Glomerular endothelial cell (primary cell): ENCODE measurements at places on chromosomes 13 and 19.
A peak's percentile ranks its signal among the peaks of the same experiment; 100 is the strongest.

DNA sequence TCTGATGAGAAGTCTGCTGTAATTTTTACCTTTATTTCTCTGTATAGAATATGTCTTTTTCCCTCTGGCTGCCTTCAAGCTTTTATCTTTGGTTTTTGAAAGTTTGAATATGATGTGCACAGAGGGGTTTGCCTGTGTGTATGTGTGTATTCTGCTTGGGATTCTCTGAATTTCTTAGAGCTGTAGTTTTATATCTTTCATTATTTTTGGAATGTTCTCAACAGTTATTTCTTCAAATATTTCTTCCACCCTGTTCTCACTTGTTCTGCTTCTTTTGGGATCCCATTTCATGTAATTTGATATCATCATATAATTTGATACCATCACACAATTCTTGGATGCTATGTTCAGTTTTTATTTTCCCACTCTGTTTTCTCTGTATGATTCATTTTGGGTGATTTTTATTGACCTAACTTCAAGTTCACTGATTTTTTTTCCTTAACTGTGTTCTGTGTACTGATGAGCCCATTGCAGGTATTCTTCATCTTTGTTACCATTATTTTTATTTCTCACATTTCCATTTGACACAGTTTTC, 7.5 kb downstream of the COG3 start:
- DNase-seq: no peak

DNA sequence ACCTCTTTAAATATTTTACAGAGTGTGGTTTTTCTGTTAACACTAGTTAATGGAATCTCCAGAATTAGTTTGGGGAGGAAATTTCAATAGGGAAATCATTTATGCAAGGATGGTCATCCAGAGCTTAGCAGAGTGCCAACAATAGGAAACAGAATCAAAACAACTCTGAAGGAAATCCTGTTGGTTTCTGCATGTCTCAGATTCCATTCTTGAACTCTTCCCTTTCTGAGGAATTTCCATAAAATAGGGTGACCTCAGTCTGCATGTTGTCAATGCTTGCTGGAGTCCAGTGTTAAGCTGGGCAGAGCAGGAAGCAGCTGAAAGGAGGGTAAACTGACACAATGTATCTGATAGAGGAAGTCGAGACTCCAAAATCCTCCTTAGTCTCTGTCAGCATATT, 16.9 kb downstream of the CBY2 start:
- peak; percentile 51 for DNase-seq

- no peak for DNase-seq
These were observed 30.7 kb upstream of the F7 start for GRCh38 chr13:113074876-113075275.

DNA sequence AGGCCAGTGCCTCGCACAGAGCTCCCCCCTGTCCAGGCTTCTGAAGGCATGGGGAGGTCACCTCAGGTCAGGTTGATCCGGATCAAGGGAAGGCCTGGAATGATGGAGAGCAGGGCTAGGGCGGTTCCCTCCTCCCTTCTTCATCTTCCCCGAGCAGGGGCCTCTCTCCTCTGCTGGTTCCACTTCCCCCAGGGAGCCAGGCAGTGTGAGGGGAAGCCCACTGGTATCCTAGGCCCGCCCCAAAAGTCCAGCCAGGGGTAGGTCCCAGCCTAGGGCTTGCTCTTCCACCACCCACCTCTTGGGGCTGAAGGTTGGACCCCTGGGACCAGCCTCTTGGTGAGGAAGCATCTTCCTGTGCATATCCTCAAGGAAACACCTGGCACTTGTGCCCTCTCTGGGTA, 16.4 kb upstream of the PRR19 start:
- DNase-seq: no peak

GRCh38 chr19:40469011-40469410, 2.2 kb downstream of the SPTBN4 start:
- no peak for DNase-seq

DNA sequence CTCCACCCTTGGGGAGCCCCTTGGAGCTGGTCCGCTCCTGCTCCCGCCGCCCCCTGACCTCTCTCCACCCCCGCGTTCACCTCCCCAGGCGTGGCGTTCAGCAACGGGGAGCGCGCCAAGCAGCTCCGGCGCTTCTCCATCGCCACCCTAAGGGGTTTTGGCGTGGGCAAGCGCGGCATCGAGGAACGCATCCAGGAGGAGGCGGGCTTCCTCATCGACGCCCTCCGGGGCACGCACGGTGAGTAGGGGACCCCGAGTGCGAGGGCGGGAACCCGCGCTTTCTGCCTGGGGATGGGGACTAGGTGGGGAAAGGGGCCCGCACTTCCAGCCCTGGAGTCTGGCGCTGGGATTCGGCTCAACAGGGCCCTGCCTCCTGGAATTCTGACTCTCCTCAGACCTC, 1.7 kb downstream of the CYP2A13 start:
- DNase-seq: no peak

DNA sequence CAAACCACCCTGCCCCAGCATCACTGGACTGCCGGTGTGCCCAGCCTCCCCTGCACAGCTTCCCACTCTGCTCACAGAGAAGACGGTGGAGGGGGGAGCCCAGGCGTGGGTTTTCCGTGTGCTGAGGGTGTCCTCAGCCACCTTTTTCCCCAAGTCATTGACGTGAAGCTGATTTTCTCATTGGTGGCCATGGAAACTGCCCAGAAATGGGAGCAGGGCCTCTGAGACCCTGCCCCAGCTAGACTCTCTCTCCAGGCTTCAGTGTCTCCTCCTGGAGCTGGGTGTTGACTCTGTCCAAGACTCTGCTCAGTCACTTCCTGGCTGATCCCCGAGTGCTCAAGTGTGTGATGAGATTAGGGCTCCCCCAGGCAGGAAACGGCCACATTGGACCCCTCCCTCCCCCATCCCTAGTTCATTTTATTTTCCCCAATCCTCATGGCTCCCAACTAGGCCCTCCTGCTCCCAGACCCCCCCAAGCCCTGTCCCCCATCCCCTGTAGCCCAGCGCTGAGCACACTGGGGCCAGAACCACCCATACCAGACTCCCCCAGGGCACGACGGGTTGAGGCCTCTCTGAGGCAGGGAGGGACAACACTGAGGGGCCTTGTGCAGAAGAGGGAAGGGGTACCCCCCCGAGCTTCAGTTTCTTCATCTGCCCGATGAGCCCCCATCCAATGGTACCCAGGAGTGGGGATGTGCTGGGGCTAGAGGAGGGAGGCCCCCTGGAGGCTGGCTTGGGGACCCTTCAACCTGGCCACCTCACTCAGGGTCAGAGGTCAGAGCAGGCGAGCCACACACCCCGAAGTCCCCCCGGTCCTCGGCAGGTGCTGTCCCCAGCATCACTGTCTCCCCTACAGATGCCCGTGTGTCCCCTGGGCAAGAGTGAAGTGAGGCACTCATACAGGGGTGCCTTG, 1.2 kb upstream of the F2RL3 start:
- no peak for DNase-seq

- DNase-seq: no peak
These were observed 67.2 kb downstream of the ARHGEF18 start for GRCh38 chr19:7415857-7416371.

DNA sequence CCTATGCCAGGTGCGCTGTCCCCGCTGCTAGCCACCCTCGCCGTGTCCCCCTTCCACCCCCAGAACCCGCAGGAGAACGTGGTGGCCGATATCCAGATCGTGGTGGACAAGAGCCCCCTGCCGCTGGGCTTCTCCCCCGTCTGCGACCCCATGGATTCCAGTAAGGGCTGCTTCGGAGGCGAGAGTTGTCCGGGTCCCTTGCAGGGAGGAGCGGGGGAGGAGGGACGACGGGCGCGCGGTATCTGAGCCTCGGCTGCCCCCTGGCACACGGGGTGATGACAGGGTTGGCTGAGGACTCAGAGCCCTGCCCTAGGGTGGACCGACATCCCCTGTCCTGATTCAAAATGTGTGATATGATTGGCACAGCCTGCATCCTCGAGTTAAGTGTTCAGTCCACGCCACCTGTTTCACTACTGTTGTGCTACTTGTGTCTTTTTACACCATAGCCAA, 653 bp downstream of the MVB12A start:
- DNase-seq: no peak

DNA sequence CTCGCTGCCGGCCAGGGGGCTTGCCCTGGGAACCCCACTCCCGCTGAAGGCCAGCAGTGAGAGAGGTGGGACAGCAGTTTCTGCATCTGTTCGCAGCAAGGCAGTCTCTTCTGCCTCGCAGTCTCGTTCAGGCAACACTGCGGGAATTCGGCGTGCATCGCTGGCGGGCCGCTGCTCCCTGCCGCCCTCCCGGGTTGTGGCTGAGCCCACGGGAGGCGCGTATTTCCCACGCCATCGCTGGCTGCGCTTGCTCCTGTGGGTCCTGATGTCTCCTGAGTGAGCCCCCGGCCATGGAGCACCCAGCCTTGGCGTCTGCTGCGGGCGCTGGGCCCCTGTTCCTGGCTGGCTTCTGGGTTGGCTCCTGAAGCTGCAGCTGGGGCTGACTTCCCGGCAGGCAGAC, 227.9 kb downstream of the TEX29 start:
- no peak for DNase-seq

- DNase-seq: no peak
These were observed 283.7 kb downstream of the HS6ST3 start for GRCh38 chr13:96373597-96373996.

- no peak for DNase-seq
These were observed 15.2 kb upstream of the THSD1 start for GRCh38 chr13:52421216-52421615.

DNA sequence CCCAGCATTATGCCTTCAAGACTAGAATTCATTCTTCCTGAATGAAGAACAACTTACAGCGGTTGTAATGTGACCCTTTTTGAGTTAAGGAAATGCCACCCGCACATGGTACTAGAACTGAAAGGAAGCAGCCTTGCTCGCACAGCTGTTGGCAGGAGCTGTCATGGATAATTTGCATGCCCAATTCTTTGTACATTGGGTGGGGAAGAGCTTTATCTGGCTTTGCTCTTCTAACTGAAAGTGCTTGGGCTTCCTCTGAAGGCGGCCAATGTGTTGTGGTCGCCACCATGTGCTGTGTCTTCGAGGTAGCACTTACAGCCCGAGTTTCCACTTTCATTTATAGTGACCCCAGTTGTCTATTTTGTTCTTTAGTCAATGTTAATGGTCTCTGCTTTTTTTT, 3.4 kb downstream of the CCNE1 start:
- DNase-seq: no peak

- no peak for DNase-seq
These were observed 56.4 kb downstream of the GGACT start for GRCh38 chr13:100532090-100532766.
